Esophagus squamous epithelium (tissue), 5 donors: ENCODE measurements at places on chromosomes 4 and X.

- DNase-seq, result no peak
These were observed 687 bp downstream of the CDK16 start for GRCh38 chrX:47218920-47219815.

DNA sequence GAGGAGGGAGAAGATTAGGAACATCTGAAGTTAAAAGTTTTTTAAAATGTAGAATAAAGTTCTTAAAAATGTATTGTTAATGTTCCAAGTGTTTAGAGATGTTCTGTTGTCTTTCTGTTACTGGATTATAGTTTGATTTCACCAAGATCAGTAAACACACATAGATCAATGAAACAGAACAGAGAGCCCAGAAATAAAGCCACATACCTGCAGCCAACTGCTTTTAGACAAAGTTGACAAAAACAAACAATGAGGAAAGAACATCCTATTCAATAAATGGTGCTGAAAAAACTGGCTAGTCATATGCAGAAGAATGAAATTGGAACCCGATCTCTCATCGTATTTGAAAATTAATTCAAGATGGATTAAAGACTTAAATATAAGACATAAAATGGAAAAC, 966.3 kb upstream of the POU3F4 start:
- DNase-seq, result no peak

DNA sequence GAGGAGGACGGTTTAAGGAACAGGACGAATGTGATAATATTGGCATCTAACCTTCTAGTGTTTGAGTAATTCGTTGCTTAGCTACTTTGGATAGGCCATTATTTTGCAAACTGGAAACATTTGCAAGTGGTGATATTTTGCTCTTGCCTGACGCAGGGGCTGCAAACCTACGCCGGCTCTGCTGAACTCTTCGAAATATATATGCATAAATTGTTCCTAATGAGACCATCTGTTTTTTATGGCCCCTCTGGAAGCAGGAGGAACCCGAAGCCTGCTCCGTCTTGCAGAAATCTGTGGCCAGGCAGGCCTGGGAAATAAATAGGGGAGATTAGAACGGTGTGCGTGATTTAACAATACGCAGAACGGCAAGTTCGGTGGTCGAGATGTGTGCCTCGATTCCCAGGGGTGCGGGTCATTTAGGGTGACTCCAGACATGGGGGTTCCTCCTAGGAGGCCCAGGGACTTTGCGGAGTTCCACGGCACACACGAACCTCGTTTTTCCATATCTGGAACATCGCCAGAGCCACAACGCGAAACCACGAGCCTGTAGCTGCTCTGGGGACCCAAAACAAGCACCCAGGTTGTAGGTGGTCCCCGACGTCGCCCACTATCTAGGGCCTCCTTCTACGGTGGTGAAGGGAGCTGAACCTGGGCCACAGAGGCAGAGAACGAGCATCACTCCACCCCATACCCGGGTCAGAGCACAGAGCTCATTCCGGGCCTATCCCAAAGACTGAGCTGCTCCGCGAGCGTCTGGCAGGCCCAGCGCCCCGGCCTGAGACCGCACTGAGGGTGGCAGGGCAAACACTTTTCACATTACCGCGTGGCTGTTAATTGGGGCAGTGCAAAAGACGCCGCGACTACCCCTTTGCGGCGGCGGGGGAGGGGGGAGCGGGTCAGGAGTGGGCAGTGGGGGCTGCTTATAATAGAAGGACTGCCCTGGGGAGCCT, 89.7 kb downstream of the BCOR start:
- no peak for DNase-seq

DNA sequence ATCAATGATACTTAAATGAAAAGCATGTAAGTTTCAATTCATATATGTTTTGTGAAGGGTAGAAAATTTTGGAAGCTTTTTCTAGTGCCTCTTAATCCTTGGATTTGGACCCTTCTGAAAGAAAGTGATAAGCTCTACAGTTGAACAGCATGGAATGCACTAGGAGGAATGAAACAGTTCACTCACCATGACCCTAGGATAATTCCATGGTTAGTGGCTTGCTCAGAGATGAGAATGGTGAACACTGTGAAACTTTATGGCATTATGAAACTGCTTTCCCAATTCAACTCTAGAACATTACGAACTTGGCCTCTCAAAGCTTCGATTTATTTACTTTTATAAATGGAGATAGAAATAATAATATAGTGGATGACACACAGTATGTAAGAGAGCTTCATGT, 88.9 kb upstream of the FAT4 start:
- no peak for DNase-seq

- DNase-seq, result no peak
These were observed 34.6 kb upstream of the MGST2 start for GRCh38 chr4:139630991-139631390.

DNA sequence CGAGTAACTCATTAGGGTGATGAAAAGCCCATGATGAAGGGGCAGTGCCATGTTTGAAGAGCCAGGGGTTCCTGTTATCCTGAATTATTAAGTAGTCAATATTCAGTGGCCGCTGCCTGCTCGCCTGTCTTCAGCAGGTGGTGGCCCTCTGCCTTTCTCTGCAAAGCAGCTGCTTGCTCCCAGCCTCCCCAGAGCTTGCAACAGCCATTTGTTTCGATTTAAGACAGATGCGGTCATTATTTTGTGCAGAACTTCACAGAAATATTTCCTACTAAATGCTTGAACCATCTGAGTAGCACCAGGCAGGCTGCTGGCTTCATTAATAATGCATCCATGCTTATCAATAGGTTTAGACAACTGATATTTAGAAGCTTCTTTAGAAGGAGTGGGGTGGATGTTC, 104.3 kb upstream of the TTC29 start:
- no peak for DNase-seq

GRCh38 chr4:13992975-13993520, 365.5 kb upstream of the BOD1L1 start:
- no peak for DNase-seq

DNA sequence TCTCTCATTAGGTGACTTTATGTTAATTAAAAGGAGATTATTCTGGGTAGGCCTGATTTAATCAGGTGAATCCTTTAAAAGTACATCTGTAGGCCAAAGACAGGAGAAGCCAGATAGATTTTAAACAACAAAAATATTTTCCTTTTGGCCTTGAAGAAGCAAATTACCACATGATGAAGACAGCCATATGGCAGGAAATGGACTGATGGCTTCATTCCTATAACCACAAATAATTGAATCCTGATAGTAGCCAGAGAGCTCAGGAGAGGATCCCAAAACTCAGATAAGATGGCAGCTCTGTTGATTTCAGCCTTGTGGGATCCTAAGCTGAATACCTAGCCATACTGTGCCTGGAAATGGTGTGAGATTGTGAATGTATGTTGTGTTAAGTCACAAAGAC, 66.1 kb upstream of the PRKX start:
- DNase-seq, result no peak

- no peak for DNase-seq
These were observed 203.2 kb upstream of the MBNL3 start for GRCh38 chrX:132692066-132692465.

DNA sequence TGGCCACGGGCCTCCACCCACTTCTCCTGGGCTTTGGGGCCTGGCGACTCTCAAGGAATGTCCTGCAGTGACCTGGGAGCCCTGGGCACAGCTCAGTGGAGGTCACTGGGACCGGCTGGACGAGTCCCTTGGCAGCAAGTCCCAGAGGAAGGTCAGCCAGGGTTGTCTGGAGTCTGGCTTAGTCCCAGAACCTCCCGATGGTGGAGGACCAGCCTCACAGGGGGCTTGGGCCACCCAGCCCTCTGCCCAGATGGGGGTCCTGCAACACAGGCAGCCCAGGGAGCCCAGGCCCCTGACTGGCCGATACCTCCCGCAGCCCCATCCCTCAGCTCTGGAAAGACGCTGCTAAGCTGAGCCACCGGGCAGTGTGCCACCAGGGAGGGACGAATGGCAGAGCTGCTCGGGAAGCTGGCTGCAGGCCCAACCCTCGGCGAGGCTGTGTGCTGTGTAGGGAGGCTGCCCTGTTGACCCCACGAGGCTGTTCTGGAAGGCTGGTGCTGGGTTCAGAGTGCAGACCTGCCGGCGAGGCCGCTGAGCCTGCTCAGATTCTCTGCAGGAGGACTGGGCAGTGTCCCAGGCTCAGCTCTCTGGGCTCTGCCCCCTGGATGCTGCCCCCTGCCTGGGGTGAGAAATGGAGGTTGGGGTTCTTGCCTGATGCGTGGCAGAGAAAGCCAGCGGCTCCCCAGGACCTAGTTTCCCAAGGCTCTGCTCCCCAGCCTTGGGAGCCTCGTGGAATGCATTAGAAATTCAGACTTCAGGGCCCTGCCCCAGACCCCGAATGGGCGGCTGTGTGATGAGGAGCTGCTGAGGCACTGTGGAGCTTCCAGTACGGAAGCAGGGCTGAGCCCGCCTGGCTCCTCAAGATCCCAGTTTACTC, 61.7 kb downstream of the ADRA2C start:
- DNase-seq, result no peak

DNA sequence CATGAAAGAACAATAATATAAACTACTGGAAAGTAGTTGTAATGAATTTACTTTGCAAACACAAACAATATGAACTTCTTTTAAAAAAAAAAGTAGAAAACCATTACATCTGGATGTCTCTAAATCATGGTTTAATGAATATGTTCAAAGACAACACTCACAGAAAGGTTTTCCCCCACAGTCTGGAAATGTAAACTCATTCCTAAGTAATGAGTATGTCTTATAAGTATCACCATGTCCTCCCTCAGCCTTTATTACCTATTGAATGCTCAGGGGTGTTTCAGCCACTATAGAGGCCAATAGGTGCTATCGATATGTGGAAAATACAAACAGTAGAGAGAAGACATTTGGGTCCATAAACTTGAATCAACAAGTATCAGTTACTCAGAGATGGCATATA, 186.7 kb downstream of the PALLD start:
- DNase-seq, result no peak

DNA sequence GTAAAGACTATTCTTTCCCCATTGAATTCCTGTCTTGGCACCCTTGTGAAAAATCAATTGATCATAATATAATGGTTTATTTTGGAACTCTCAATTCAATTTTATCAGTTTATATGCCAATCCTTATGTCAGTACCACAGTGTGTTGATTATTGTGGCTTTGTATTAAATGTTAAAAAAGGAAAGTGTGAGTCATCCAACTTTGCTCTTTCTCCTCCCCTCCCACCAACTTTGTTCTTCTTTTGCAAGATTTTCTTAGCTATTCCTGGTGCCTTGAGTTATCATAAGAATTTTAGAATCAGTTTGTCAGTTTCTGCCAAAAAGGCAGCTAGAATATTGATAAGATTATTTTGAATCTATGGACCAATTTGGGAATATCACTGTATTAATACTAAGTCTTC, 11.2 kb upstream of the RNF175 start:
- no peak for DNase-seq

DNA sequence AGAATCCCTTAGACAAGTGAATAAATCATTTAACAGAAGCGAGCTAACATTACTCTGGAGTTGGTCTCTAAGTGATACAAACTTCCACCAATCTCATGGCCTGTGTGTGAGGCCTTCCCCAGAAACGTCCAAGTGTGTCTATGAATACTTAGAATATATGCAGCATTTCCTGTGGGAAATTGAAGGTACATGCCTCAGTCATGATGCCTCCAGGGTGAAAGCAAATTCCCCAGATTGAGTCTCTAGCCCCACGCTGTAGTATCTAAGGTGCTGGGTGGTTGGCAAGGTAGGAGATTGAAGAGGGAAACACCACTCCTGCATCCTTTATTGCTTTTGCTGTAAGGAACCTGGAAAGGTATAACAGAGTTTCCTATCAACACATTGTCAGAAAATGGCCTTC, 113.8 kb downstream of the IL13RA2 start:
- DNase-seq, result no peak

- DNase-seq, result no peak
These were observed 338.3 kb upstream of the NR3C2 start for GRCh38 chr4:148780426-148781005.

- no peak for DNase-seq
These were observed 44.2 kb downstream of the ZNF185 start for GRCh38 chrX:152942077-152942442.

DNA sequence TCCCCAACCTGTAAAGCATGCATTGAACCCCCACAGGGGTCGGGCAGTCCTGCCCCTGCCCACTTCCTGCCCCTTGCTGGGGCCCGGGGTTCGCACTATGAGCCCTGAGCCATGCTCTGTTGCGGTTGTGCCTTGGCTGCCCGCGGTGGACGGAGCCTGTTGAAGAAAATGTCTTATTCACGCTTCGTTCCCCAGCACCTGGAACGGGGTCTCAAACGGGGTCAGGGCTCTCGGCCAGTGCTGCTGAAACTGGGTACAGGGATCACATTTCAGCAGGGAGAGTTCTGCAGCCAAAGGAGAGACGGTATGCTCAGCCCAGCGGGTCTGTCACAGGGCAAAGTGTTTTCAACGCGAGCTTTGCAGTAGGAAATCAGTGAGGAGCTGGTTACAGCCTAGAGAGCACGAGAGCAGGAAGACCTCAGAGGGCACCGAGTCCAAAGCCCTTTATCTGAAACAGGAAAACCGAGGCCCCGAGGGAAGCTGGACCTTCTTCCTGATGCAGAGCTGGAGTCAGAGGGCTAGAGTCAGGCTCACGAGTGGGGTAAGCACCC, 46.3 kb upstream of the AFAP1 start:
- DNase-seq, result no peak

- no peak for DNase-seq
These were observed 28.5 kb downstream of the ANXA10 start for GRCh38 chr4:168120811-168121210.

GRCh38 chrX:113906168-113906567, 677.7 kb upstream of the HTR2C start:
- no peak for DNase-seq

DNA sequence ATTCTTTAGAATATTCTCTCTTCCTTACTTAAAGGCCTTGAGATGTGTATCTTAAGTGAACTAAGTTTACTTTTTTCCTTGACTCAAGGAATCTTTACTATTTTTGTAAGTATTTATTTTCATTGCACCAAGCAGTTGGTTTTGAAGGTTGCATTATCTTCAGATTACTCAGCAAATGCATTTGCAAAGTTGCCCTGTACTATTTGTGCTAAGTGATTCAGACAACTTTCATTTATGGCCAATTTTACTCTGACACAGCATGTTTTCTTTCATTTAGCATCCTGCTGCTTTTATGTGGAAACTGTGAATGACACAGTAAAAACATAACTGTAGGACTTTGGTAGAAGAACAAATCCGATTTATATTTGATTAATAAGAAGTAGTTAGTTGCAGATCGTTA, 191.0 kb downstream of the CCSER1 start:
- DNase-seq, result no peak

DNA sequence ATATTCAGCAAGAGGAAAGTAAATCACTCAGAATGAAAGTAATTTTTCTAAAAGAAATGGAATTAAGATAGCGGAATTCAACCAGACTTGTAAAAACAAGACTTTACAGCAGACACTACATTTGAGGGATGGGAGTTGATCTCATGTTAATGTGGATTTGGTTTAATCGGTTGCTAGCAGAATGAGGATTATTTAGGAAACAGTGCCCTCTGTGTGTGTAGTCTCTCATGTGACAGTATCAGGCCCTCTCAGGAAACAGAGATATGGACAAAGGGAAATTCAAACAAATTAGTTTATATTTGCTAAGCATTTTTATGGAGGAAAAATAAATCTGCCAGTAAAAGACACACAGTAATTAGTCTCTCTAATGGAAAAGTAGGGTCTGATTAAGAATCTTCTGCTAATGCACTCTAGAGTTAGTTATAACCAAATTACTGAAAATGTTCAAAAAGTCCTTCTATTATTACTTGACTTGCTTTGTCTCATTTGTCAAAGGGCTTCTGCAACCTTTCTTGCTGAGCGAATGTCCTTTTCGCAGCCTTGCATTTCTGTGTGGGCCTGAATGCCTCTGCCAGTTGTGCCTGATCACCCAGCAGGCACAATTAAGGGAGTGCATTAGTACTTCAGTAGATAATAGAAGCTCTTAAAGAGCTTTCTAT, 1282.3 kb upstream of the TENM3 start:
- DNase-seq, result no peak

GRCh38 chr4:157664726-157665125, 444.2 kb downstream of the GRIA2 start:
- DNase-seq, result no peak
